ENCODE measurements at places on chromosomes 12 and 14.
A peak's percentile ranks its signal among the peaks of the same experiment; 100 is the strongest.

- no peak for DNase-seq
These were observed 16.1 kb upstream of the RPLP0 start for GRCh38 chr12:120216742-120217605.

DNA sequence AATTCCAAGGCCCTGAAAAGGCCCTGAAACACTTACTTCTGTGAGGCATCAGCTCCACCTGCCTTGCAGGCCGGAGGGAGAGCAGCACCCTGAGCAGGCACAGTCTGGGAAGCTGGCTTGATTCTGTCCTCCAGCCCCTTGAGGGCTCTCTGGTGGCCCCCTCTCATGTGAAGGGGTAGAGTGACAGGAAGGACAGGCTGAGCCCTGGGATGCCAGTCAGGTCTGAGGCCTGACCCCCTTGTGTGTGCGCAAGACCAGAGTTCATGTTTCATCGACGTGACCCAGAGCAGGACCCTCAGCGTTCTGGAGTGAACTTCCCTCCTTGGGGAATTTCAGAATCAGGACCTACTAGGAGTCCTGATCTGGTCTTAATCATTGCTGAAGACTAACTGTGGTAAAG, 1.3 kb downstream of the RNASE8 start:
- DNase-seq: no peak

DNA sequence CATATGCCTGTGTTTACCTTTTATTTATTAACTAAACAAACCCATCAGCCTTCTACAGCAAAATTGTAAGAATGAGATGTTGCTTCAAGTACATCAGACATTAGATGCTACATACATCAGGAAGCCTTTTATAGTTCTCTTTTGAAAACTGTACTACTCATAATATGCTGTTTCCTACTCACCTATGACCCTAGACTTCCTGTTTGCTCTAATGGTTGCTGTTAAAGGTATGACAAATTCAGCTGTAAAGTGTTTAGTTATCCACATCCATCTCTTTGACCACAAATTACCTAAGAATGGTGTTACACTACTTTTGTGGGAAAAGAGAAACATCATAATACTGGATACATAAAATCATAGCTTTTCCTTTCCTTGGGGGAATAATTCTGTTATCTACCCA, 220.0 kb downstream of the RAD51B start:
- no peak for DNase-seq

GRCh38 chr14:80653956-80654355, 287.6 kb downstream of the CEP128 start:
- DNase-seq: no peak

DNA sequence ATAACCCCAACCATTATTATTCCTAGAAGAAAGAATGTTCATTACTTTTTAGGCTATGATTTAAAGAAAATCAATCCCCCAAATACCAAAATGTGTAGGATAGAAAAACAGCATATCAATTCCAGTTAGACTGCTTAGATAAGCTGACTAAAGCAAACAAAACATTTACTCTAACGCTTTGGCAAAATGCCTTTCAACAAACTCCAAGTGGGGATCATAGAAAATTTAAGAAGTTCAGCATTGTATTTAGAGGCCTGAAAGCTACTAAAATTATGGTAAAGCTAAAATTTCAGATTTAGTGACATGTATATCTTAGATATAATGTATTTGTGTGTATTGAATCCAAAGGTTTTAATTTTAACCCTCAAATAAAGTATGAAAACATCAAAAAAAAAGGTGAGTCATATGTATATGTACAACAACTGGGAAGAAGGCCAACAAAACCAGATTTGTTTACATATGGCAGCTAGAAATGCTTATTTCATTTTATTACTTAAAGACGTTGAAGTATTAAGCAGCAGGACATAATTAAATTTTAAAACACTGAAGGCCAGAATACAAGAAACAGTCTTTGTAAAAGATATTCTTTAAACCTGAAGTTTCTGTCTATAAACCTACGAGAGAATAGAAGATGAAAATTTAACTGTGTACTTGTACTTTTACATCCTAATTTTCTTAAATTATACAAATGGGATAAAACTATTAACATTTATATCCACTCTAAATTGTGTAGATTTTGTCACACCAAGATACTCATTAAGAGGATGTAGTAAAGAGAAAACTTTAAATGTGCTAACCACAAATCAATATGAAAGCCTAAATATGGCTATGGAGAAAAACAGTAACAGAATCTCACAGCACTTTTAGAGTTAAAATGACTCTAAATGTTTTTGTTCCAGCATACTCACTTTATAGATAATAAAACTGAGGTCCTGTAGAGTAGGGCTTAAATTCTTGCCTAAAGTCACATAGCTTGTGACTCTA, 71.4 kb downstream of the SLC41A2 start:
- DNase-seq: no peak

DNA sequence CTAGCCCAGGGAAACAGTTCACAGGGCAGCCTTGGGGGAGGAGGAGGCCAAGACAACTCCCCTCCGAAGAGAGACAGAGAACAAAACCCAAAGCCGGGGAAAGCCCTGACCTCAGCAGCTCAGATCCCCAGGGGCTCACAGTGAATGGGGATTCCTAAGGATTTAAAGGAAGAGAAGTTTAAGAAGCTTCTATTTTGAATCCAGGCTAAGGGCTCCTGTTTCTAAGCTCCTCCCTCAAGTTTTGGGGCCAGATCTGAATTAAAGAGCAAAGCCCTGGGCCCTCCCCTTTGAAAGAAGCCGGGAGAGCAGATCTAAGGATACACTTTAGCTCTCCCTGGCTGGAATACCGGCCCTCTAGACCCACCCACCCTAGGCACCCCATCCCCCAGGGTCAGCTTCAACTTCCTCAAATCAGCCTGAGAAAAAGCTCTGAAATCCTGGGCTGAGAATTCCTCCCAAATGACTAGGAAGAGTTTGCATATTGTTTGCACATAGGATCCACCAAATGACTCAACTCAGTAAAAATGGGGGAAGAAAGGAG, 3.9 kb downstream of the KDM2B start:
- DNase-seq: peak; percentile 95

DNA sequence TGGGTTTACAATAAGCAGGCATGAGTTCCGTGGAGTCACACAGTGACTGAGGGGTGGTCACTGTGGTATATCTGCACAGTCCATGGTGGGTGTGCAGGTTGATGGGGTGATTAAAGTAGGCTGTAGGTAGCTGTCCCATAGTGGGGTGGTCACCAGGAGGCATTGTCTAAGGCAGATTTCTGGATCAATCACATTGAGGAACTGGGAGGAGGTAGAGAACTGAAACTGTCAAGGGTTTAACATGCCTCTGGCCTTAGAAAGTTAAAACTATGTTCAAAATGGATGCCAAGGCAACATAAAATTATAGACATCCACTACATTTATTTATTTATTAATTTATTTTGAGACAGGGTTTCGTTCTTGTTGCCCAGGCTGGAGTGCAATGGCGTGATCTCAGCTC, 8.3 kb downstream of the ADCK1 start:
- no peak for DNase-seq

DNA sequence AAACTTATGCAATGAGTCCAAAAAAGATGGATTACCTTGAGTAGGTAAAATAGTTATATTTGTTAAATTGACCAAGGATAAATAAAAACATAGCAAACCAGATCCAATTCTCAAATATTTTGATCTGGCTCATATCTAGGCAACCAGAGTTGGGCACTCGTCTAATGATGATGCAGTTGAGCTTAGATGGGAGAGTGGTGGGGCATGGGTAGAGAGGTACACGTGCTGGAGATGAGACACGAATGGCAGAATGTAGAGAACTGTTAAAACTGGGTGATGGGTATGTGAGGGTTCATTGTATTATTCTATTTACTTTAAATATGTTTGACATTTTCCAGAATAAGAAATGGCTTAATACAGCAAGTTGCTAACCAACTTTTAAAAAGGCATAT, 7.6 kb upstream of the RNF34 start:
- DNase-seq: no peak

Data from neural progenitor cell (in vitro differentiated cells).